ENCODE measurements at places on chromosomes 5 and 9.

DNA sequence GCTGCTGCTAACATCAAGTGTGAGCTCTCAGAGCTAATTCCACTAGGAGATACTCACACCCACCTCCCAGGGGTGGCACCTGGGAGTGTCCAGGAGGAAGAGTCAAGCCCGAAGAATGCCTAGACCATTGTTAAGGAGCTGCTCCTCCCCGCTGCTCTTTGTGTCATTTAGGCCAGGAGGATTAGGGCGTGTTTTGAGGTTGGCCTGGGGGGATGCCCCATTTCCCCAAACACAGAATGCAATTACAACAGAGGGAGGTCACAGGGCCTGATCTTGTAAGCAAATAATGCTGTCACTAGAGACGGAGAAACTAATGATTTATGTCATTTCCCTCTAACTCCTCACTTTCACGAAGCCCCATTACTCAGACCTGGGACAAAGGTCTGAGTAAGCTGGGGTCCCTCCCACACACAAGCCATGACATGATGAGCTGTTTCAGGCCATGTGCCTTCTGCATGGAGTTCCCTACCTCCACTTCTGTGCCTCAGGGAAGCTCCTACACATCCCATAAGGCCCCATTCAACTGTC, 312.5 kb downstream of the ACTL7B start:
- no peak for DNase-seq

GRCh38 chr5:108111736-108112135, 270.2 kb downstream of the FBXL17 start:
- DNase-seq = no peak

- DNase-seq = no peak
Measured at GRCh38 chr5:56522960-56523359, 289.8 kb upstream of the ANKRD55 start.

DNA sequence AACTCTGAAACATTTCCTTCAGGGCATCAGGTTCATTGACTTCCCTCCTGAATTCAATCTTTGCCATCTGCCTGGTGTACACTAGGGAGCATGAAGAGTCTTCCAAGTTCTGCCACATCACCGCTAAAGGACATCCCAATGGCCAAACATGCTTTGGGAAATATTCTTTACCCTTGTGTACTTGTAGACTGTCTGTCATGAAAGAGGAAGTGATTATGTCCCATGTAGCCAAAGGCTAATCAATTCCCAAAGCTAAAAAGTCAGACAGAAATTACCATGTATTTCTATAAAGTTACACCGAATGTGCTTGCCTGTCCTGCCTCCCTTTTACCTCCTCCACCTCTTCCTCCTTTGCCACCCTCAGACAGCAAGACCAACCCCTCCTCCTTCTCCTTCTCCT, 28.9 kb upstream of the RECK start:
- no peak for DNase-seq

GRCh38 chr5:167208911-167209310, 1082.5 kb upstream of the WWC1 start:
- DNase-seq = no peak

- DNase-seq = no peak
Measured at GRCh38 chr9:5879419-5880181, 11.1 kb upstream of the MLANA start.

All from T-helper 1 cell (primary cell).